ENCODE measurements at places on chromosomes 7 and 10.

GRCh38 chr7:2520761-2521290 is 1.3 kb downstream of the LFNG start:
- no peak for DNase-seq

DNA sequence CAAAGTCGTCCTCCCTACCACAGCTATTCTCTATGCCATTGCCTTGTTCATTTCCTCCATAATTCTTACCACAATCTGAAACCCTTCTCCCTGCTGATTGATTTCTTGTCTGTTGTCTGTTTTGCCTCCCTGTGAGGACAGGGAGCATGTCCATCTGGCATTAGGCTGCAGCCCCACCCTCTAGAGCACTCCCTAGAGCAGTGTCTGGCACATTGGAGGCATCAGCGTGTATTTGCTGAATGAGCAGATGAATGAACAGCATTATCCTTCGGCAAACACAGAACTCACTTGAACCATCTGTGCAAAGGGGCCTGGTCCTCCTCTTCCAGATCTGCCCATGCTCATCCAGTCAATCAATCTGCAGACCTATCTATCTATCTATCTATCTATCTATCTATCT is 5.1 kb upstream of the DMBT1 start:
- DNase-seq: no peak

GRCh38 chr7:2281541-2281940 is 32.7 kb downstream of the SNX8 start:
- DNase-seq: no peak

GRCh38 chr7:105896407-105896911 is 20.1 kb upstream of the ATXN7L1 start:
- DNase-seq: no peak

- DNase-seq: no peak
Measured at GRCh38 chr7:40887099-40887498, 752.3 kb downstream of the SUGCT start.

GRCh38 chr7:124459101-124460055 is 306.2 kb downstream of the GPR37 start:
- no peak for DNase-seq

DNA sequence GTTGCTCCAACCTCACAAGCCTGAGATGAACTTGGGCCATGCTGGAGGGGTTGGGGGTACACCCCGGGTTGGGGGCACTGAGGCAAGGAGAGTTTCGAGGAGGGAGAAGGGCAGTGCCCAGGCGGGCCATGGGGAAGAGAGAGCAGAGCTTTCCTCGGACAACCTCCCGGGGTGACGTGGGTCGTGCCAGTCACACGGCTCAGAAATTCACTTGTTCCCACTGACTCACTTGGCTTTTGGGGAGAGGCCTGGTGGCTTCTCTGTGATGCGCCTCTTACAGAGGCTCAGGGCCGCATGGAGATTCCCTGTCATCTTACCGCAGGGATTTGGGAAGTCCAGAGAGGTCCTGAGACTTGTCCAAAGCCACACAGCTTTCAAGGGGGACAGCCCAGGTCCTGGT is 2.9 kb downstream of the LAT2 start:
- no peak for DNase-seq

- no peak for DNase-seq
Measured at GRCh38 chr10:58641708-58642107, 129.0 kb downstream of the BICC1 start.

- no peak for DNase-seq
Measured at GRCh38 chr7:131501422-131501821, 55.0 kb downstream of the PODXL start.

GRCh38 chr7:66930341-66930740 is 9.3 kb downstream of the TMEM248 start:
- DNase-seq: no peak

DNA sequence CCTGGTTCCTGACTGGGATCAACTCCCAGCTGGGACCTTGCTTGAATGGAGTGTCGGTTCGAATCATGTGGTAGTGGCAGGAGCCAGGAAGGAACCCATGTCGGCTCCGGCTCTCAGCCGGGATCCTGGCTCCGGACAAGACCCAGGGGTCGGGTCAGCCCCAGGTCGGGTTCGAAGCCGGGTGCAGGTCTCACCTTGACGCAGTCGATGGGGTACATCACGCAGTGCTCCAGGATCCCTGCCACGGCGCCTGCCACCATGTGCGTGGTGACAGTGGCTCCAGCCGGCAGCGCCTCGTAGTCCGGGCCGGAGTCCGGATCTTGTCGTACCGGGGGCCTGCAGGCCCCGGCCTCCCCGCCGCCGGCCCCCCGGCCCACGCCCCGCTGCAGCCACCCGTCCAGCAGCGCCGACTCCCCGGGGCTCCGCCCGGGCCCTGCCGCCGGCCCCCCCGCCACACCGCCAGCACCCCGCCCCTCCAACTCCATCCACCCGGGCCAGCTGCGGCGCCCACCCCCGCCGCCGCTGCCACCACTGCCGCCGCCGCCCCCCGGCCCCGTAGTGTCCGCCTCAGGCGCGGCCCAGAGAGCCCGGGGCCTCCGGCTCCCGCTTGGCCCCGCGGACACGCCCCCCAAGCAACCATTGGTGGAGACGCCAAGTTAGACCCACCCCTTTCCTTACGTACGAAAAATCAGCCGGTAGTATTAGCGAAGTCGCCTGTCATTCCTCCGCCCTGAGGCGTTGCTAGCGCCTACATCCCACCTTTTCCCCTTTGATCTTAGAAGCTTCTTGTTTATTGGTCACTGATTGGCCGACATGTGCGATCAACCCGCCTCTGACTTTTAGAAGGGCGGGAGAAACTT is at the start of gene SLC25A28:
TSS of gene SLC25A28 (minus strand) at position 589 of the 860 bp plus-strand sequence. CDS start at position 485, 104 bp downstream.
- DNase-seq: peak; percentile 4

DNA sequence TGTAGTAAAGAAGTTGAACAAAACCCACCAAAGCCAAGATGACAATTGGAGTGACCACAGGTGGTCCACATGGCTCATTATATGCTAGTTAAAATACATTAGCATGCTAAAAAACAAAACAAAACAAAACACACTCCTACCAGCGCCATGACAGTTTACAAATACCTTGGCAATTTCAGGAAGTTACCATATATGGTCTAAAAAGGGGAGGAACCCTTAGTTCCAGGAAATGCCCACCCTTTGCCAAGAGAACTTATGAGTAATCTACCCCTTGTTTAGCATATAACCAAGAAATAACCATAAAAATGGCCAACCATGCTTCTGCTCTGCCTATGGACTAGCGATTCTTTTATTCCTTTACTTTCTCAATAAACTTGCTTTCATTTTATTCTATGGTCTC is 979.1 kb upstream of the POT1 start:
- no peak for DNase-seq

- no peak for DNase-seq
Measured at GRCh38 chr10:14074062-14074884, 256.5 kb downstream of the FRMD4A start.

All from activated CD4-positive, CD25-positive, alpha-beta regulatory T cell treated with anti-CD3 and anti-CD28 coated beads, Interleukin-2, amount 50 U/mL, for 16 hours (primary cell).